ENCODE measurements at places on chromosomes 3 and 15.

DNA sequence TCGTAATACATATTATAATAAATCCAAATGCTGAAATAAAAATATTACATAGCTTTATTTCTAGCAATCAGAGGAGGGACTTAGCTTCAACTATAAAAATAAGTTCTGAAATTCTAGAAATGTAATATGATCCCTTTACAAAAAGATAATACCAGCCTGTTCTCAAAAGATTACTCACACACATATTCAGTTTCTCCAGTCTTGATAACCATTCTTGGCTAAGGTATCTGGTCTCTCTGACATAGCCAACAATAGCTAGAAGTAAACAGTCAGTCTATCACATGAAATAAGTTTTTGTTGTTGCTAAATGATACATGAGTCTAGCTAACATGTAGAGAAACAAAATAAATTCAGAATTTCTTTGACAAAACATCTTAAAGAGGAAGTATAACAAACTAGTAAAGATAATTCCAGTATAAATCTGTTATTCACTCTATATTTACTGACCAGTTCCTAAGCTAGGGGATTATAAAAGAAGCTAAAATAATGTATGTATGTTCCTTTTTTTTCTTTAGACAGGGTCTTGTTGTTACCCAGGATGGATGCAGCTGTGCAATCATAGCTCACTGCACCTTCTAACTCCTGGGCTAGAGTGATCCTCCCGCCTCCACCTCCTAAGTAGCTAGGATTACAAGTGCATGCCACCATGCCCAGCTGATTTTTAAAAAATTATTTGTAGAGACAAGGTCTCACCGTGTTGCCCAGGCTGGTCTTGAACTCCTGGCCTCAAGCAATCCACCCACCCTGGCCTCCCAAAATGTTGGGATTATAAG, 170.6 kb downstream of the TBL1XR1 start:
- DNase-seq, result no peak

DNA sequence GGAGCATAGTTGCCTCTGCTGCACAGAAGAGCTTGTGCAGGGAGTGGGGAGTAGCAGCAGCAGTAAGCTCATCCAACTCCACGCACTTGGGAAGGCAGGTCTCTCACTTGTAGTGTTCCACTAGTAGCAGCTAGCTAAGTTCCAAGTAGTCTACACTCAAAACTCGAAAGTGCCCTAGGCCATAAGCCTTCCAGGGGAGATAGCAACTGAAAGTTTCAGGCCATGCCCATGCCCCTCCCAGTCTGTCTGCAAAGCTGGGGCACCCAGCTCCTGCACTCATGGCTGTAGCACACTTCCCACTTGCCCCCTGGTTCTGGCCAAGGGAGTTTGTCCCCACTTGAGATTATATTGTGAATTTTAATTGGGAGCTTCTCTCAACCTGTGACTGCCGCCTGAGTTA, 57.5 kb downstream of the MFSD1 start:
- no peak for DNase-seq

- DNase-seq, result no peak
Observed at GRCh38 chr3:31701286-31701685, 168.6 kb downstream of the STT3B start.

- no peak for DNase-seq
Observed at GRCh38 chr15:35290301-35290721, 205.2 kb upstream of the NANOGP8 start.

DNA sequence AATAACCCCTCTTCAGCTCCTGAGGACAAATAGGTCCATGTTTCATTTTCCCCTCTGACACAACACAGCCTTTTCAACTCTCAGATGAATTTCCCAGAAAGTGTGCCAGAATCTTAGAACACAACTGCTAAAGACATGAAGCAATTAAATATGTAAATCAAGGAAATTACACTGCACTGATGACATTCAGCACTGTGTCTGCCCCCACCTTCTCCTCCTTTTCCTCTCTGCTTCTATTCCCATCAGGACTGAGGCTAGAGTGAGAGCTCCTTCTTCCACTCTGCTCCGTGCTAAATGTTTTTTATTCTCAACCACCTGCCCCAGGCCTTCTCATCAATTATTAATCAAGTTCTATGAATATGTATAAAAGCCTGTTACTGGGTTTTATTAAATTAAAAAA, 596.1 kb downstream of the TUSC7 start:
- DNase-seq, result no peak

GRCh38 chr3:31770822-31771326, 210.2 kb downstream of the OSBPL10 start:
- no peak for DNase-seq

DNA sequence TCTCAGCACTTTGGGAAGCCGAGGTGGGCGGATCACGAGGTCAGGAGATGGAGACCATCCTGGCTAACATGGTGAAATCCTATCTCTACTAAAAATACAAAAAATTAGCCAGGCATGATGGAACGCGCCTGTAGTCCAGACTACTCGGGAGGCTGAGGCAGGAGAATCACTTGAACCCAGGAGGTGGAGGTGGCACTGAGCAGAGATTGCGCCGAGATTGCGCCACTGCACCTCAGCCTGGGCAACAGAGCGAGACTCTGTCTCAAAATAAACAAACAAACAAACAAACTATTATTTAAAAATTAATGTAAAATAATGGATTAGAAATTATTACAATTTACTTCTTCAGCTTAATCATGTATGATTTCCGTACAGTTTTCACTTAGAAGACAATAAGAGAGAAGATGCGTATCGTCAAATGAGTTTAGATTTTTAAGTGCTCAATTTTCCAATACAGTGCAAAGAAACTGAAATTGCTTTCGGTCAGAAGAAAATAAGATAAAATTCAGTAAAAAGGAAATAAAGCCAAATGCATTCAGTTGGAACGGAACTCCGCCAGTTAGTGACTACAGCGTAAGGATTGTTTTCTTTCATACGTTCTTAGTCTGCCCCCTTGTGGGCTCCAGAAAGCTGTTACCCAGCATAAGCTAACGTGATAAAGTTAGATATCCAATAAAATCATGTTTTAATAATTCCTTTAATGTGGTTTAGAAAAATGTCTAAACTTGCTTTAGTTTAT, 24.8 kb downstream of the AADAC start:
- peak; percentile 59 for DNase-seq

GRCh38 chr3:94349310-94349878, 286.5 kb downstream of the NSUN3 start:
- no peak for DNase-seq

GRCh38 chr3:148827585-148827984, at the start of gene CPB1:
Gene CPB1 (plus strand): TSS chr3:148827811. CDS start chr3:148827824, 13 bp downstream.
- no peak for DNase-seq

GRCh38 chr15:51129535-51130188, 35.0 kb upstream of the TNFAIP8L3 start:
- no peak for DNase-seq

- DNase-seq, result no peak
Observed at GRCh38 chr3:128482175-128482574, 10.8 kb downstream of the GATA2 start.

- DNase-seq, result no peak
Observed at GRCh38 chr3:15094187-15094875, 4.6 kb downstream of the RBSN start.

DNA sequence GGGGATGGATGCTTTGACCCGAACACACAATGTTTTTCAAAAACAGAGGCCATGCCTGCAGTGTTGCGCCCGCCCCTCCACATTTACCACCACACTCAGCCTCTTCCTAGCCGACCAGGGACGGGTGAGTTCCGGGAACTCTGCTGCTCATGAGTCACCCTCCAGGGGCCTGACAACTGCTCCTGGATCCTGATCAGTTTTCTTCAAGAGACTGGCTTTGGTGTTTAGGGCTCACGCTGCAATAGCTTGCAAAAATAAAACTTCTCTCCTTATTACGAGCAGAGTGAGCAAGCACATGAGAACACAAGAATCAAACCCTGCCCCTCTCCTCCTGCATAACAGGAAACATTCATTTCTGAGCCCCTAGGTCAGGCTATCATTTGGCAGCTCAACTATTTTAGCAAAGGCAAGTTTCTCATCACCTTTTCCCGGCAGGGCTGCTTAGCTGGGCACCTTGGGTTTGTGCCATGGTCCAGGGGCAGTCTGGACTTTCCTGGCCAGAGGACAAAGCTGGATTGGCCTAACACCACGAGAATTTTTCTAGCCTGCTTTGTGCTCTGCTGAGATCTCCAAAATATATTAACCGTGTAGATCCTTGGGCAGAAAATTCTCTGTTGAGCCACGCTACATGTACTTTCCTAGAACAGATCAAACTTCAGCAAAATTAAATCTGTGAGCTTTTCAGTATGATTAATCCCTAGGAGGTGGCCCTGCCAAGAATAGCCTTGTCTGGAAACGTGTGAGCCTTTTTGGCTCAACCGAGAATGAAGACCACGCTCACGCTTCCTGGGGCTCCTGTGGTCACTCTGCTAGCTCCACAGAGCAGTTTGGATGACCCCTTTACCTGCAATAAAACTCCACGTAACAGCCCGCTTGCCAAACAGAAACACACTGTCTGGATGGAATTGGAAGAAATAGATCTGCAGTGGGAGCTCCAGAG, 52.7 kb upstream of the SPATA12 start:
- DNase-seq, result no peak

GRCh38 chr3:31197941-31198340, 303.5 kb upstream of the GADL1 start:
- DNase-seq, result no peak

DNA sequence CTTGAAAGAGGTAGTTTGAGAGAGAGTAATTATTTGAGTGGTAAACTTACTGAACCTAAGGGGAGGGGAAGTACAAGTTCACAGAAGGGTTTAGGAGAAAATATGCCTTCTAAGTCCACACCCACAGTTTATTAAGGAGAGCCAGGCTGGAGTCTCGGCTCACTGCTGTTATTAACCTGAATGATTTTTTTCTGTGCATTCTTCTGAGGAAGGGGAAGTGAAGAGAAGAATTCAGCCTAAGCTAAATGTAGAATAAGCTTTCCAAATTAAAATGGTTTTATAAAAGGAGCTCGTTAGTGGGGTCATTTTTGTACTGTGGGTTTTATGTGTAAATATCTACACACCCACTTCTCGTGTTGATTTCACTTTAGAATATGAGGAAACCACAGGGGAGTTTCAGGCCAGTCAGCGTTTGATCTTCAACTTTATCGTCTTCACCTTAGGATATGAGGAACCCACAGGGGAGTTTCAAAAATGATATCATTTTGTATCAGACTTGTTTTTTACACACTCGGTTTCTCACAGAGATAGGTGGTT, 1.5 kb downstream of the WHAMM start:
- DNase-seq, result no peak

DNA sequence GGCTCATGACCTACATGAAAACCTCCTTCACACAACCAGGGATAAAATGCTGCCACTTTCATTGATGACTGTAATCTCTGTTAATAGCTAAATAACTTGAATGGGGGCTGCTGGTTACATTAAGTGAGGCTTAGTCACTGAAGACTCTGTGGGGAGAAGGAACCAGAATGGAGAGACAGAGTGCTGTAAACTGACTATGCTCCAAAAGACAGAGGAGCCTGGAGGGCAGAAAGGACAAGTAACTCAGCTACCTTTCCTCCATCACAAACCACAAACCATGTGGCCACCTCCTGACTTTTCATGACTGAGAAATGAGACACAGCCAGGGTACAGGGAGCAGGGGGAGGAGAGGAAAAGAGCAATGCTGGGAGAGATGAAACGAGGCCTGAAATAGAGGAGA, 97.1 kb upstream of the TRIM42 start:
- no peak for DNase-seq
